Tibial nerve (tissue), 4 donors: ENCODE measurements at places on chromosomes 5 and 9. TPM values are rescaled to one million over a fixed set of nuclear protein-coding genes. Genes with fewer than 3 reads are reported as not detected.

The NUTM2G gene
- total RNA-seq, result not detected

The SELENOP gene
- 808 TPM for total RNA-seq

The HSPB3 gene
- total RNA-seq, result not detected

The FOXD4L6 gene
- total RNA-seq, result not detected

The HTR4 gene
- not detected for total RNA-seq

The NRARP gene
- 13.5 TPM for total RNA-seq

The LHX6 gene
- 15.0 TPM for total RNA-seq

The FCHO2 gene
- total RNA-seq, result 26.8 TPM

The RECK gene
- 15.6 TPM for total RNA-seq

The C7 gene
- 111 TPM for total RNA-seq

The RGS7BP gene
- total RNA-seq, result 0.60 TPM

DNA sequence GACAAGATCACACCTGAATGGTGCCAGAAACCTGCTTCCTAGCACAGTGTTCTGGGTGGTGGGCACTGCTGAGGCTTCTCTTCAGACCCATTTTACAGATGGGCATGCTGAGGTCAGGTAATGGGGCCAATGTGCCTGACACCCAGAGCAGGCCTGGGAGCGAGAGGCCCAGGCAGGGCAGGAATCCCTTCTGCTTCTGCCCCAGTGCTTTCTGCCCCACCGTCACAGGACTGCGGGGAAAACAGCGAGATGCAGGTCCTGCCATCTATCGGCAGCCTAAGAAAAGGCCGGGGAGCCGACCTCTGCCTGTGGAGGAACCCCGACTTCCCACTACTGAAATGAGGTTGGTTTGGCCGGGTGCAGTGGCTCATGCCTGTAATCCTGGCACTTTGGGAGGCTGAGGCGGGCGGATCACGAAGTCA, 22.8 kb upstream of the RNU6ATAC start:
- H3K27me3 ChIP-seq, result no peaks in the 10 kb centered on the region
- no peak overlapping the region for H3K27ac ChIP-seq
- no peaks in the 10 kb centered on the region for H3K4me1 ChIP-seq
- H3K36me3 ChIP-seq, result no peaks in the 10 kb centered on the region
- H3K4me3 ChIP-seq, result no peak overlapping the region

- no peak for DNase-seq
- no peak overlapping the region for H3K4me3 ChIP-seq
- H3K27me3 ChIP-seq, result no peaks in the 10 kb centered on the region
- H3K27ac ChIP-seq, result no peak overlapping the region
- H3K4me1 ChIP-seq, result no peaks in the 10 kb centered on the region
- H3K36me3 ChIP-seq, result no peaks in the 10 kb centered on the region
Observed at GRCh38 chr5:89830691-89831090, 578.9 kb downstream of the CETN3 start.

- no peaks in the 10 kb centered on the region for H3K36me3 ChIP-seq
- H3K27me3 ChIP-seq, result no peaks in the 10 kb centered on the region
- H3K4me3 ChIP-seq, result no peak overlapping the region
- no peak for DNase-seq
- no peaks in the 10 kb centered on the region for H3K4me1 ChIP-seq
Observed at GRCh38 chr5:102911973-102912372, 156.9 kb downstream of the PAM start.

DNA sequence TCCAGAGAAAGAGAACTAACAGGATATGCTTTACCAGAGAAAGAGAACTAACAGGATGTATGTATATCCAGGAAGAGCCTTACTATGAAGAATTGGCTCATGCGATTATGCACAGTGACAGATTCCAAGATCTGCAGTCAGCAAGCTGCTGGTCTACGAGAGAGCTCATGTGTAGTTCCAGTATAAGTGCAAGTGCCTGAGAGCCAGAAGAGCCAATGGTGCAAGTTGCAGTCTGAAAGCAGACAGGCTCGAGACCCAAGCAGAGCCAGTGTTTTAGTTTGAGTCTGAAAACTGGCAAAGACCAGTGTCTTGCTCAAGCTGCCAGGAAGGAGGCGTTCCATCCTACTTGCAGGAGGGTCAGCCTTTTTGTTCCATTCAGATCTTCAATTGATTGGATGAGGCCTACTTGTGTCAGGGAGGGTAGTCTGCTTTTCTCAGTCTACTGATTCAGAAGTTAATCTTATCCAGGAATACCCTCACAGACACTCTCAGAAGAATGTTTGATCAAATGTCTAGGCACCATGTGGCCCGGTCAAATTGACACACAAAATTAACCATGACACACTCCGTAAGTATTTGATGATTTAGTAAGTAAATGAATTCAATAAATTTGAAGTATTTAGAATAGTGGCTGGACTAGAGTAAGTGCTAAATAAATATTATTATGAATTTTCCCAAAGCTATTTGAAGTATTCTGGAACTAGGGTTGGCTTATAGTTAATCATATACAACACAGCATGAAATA, 372.1 kb upstream of the SGCD start:
- H3K4me3 ChIP-seq, result no peak overlapping the region
- no peak overlapping the region for H3K27ac ChIP-seq
- no peaks in the 10 kb centered on the region for H3K36me3 ChIP-seq
- H3K27me3 ChIP-seq, result no peaks in the 10 kb centered on the region
- DNase-seq, result no peak
- H3K4me1 ChIP-seq, result no peaks in the 10 kb centered on the region

GRCh38 chr5:10634562-10634961, 70.7 kb downstream of the ANKRD33B start:
- no peaks in the 10 kb centered on the region for H3K27me3 ChIP-seq
- DNase-seq, result no peak
- H3K27ac ChIP-seq, result no peak overlapping the region
- no peak overlapping the region for H3K4me3 ChIP-seq
- no peaks in the 10 kb centered on the region for H3K36me3 ChIP-seq

GRCh38 chr5:124689653-124690052, 56.8 kb downstream of the ZNF608 start:
- H3K27me3 ChIP-seq, result no peaks in the 10 kb centered on the region
- no peaks in the 10 kb centered on the region for H3K36me3 ChIP-seq

DNA sequence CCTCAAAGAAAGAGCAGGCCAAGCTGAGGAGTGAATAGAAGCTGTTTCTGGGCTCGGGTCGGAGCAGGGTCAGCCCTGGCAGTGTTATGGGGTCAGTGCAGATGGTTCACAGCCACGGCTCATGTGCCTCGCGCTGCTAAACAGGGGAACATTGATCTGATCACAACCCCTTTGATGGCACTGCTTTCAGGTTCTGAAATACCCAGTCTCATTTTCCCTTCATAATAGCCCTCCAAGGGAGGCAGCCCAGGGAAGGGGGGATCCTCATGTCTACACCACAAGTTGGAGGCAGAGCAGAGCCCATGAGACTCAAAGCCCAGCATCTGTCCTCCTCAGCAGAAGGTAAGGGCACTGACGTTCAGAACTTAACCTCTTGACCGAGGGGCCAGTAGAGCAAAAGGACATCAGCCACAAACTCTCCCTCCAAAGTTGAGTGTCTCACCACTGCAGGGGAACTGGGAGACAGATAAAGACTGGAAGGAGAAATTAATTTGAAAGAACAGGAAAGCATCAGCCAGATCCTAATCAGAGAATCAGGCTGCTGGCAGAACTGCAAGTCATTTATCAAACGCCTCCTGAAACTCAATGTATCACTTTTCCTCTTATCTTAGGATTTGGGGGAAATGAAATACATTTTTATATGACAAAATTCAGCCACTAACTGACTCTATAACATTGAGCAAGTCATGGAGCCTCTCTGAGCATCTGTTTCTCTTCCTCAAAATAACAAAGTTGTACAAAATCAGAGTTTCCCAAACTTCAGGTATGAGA, 110.6 kb downstream of the SH3TC2 start:
- no peaks in the 10 kb centered on the region for H3K4me1 ChIP-seq
- H3K4me3 ChIP-seq, result no peak overlapping the region
- DNase-seq, result no peak
- H3K27ac ChIP-seq, result no peak overlapping the region
- no peaks in the 10 kb centered on the region for H3K36me3 ChIP-seq

DNA sequence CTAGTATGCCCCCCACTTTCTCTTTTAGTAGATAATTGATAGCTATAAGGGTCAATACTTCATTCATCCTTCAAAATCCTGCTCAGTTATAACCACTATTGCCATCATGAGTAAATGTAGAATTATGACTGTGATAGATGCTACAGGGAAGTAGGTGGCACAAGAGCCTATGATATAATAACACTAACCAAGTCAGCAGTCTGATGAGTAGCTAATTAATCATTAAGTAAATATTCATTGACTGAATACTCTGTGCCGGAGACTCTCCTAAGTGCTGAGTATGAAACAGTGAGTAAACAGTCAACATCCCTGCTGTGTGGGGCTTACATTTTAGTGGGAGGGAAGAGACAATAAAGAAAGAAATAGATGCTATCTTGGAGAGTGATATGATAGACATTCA, 430.3 kb upstream of the ZNF462 start:
- no peaks in the 10 kb centered on the region for H3K36me3 ChIP-seq
- no peak for DNase-seq
- no peaks in the 10 kb centered on the region for H3K27me3 ChIP-seq
- H3K4me3 ChIP-seq, result no peak overlapping the region
- no peaks in the 10 kb centered on the region for H3K4me1 ChIP-seq

DNA sequence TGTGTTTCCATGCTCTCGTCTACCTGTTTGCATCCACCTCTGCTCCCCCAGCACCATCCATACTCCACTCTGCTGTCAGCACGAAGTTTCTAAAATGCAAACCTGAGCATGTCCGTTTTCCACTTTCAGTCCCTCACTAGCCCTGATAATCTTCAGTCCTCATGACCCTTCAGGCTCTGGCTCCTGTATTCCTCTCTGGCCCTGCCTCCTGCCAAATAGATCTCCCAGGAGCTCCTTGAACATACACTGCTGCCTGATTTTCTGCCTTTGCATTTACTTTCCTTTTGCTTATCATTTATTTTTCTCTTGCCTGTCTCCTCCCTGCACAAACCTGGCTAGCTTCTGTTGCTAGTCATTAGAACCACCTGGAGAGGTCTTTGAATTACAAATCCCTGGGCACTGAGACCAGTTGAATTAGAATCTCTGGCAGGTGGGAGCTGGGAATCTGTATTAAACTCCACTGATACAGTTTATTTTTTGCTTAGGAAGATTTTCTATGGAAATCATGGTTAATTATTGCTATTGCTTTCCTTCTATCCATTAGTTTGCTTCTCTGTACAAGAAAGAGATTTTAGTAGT, 18.5 kb downstream of the ARHGEF28 start:
- DNase-seq, result no peak
- no peaks in the 10 kb centered on the region for H3K36me3 ChIP-seq
- no peaks in the 10 kb centered on the region for H3K27me3 ChIP-seq
- peaks cover 29% of the 10 kb centered on the region for H3K4me1 ChIP-seq
- H3K4me3 ChIP-seq, result no peak overlapping the region
- no peak overlapping the region for H3K27ac ChIP-seq

- H3K36me3 ChIP-seq, result peaks cover 11% of the 10 kb centered on the region
- no peaks in the 10 kb centered on the region for H3K27me3 ChIP-seq
- DNase-seq, result no peak
- peaks cover 59% of the 10 kb centered on the region for H3K4me1 ChIP-seq
- H3K4me3 ChIP-seq, result peak overlapping the region; percentile 100
Observed at GRCh38 chr5:5421149-5421960, 1.1 kb upstream of the ICE1 start.

GRCh38 chr5:119398727-119399466, 43.1 kb downstream of the TNFAIP8 start:
- peak overlapping the region; percentile 53 for H3K27ac ChIP-seq
- H3K36me3 ChIP-seq, result no peaks in the 10 kb centered on the region
- no peaks in the 10 kb centered on the region for H3K27me3 ChIP-seq
- peak; percentile 28 for DNase-seq
- no peak overlapping the region for H3K4me3 ChIP-seq
- H3K4me1 ChIP-seq, result peaks cover 10% of the 10 kb centered on the region

- no peak overlapping the region for H3K4me3 ChIP-seq
- no peaks in the 10 kb centered on the region for H3K36me3 ChIP-seq
- H3K27me3 ChIP-seq, result no peaks in the 10 kb centered on the region
Observed at GRCh38 chr9:77954013-77954665, 77.5 kb downstream of the GNAQ start.

GRCh38 chr5:57172466-57173318, 1.2 kb upstream of the GPBP1 start:
- no peaks in the 10 kb centered on the region for H3K36me3 ChIP-seq
- DNase-seq, result peak; percentile 28
- no peaks in the 10 kb centered on the region for H3K27me3 ChIP-seq
- peak overlapping the region; percentile 99 for H3K27ac ChIP-seq
- peak overlapping the region; percentile 86 for H3K4me3 ChIP-seq

DNA sequence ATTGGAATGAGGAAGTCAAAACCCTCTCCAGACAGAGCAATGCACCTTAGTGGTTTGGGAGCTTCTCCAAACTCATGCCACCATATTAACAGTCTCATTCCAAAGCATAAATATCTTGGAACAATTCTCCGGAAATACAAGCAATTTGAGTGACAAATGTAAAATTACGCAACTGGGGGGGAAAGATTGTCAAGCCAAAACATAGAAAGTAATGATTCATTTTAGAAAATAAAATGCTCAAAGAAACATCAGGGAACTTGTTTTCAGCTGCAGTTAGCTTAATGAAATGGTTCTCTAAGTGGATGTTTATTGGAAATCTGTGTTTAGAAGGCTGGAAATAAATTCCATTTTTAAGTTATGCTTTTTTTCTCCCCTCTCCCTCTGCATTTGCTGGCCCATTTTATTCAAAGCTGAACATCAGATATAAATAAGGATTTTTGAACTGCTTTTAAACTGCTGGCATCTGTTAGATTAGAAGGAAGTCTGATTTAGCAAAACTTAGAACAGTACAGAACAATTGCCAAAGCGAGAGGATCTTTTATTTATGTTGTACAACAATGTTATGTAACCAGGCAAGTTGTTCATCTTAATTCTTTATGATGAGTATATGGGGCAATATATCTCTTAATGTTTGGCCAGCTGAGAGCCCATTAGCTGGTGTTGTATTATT, 551.9 kb downstream of the PRELID2 start:
- no peak overlapping the region for H3K4me3 ChIP-seq
- H3K4me1 ChIP-seq, result no peaks in the 10 kb centered on the region
- H3K27ac ChIP-seq, result no peak overlapping the region
- H3K36me3 ChIP-seq, result no peaks in the 10 kb centered on the region
- no peaks in the 10 kb centered on the region for H3K27me3 ChIP-seq
- DNase-seq, result no peak

GRCh38 chr9:69945671-69946141, 97.9 kb upstream of the MAMDC2 start:
- H3K36me3 ChIP-seq, result no peaks in the 10 kb centered on the region
- peaks cover 27% of the 10 kb centered on the region for H3K4me1 ChIP-seq
- H3K27ac ChIP-seq, result no peak overlapping the region
- H3K27me3 ChIP-seq, result no peaks in the 10 kb centered on the region
- peak; percentile 71 for DNase-seq
- no peak overlapping the region for H3K4me3 ChIP-seq

- H3K36me3 ChIP-seq, result no peaks in the 10 kb centered on the region
- no peaks in the 10 kb centered on the region for H3K27me3 ChIP-seq
- DNase-seq, result no peak
- H3K4me1 ChIP-seq, result no peaks in the 10 kb centered on the region
- no peak overlapping the region for H3K27ac ChIP-seq
- H3K4me3 ChIP-seq, result no peak overlapping the region
Observed at GRCh38 chr5:43859309-43859708, 256.3 kb downstream of the NNT start.

- no peak overlapping the region for H3K27ac ChIP-seq
- H3K4me1 ChIP-seq, result no peaks in the 10 kb centered on the region
- DNase-seq, result no peak
- H3K4me3 ChIP-seq, result no peak overlapping the region
Observed at GRCh38 chr5:53350991-53351770, 129.2 kb upstream of the FST start.

- H3K4me1 ChIP-seq, result peaks cover 16% of the 10 kb centered on the region
- no peak overlapping the region for H3K27ac ChIP-seq
- H3K36me3 ChIP-seq, result no peaks in the 10 kb centered on the region
- no peak overlapping the region for H3K4me3 ChIP-seq
- no peaks in the 10 kb centered on the region for H3K27me3 ChIP-seq
Observed at GRCh38 chr9:106878934-106879333, 16.0 kb downstream of the ZNF462 start.

- no peaks in the 10 kb centered on the region for H3K4me1 ChIP-seq
- H3K27ac ChIP-seq, result no peak overlapping the region
- DNase-seq, result no peak
Observed at GRCh38 chr5:64876203-64876602, 107.5 kb downstream of the CWC27 start.
